HFF-Myc (cell line): ENCODE measurements at places on chromosomes 13 and 19.

GRCh38 chr19:18645035-18645511 is 8.2 kb downstream of the KLHL26 start:
- no peak for DNase-seq

DNA sequence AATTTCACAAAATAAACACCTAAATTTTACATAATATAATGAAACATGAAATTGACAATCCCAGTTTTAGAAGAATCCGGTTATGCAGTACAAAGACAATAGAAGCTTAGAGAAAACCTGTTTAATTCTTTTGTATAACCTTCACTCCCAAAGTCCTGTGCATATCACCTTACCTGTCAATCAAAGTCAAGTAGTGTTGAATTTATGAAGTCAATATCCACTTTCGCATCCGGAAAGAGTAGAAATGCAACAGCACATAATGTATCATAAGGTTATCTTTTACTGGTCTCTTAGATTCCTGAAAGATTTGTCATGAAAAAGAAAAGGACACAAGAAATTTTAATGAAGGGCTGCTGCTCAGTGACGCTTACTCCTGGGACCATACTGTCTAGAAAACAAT is 1112.6 kb downstream of the PCDH9 start:
- DNase-seq: no peak

DNA sequence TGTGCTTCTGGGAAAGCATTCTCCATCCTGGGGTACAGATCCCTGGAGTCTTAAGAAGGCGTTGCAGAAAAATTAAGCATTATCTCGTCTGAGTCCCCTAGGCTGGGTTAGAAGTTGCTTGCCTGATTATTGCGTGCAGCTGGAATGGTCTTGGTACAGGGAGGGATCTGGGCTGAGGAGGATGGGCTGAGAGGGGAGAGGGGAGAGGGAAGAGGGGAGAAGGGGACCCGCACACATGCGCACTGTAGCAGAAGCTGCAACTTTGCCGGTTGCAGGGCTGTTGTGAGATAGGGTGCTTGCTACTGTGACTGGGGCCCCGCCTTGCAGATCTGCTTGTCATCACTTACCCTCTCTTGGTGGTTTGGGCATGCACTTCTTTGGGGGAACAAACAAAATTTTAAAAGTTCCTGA is 316.8 kb downstream of the DLEU7 start:
- no peak for DNase-seq

DNA sequence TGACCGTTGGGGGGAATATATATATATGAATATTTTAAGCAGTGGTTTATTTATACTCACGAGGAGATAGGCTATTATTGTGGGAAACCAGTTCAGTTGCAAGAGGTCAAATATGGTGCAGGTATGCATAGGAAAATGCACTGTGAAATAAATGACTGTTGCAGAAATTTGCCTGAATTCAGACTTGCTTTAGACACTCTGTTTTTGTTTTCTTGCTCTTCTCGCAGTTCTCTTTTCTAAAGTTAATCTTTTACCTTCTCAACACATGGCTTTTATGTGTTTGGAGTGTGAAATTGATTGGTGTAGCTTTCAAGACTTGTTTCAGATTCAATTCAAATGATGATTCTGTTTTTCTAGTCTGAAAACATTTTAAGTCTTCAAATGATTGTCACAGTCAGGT is 109.7 kb downstream of the LRCH1 start:
- no peak for DNase-seq

DNA sequence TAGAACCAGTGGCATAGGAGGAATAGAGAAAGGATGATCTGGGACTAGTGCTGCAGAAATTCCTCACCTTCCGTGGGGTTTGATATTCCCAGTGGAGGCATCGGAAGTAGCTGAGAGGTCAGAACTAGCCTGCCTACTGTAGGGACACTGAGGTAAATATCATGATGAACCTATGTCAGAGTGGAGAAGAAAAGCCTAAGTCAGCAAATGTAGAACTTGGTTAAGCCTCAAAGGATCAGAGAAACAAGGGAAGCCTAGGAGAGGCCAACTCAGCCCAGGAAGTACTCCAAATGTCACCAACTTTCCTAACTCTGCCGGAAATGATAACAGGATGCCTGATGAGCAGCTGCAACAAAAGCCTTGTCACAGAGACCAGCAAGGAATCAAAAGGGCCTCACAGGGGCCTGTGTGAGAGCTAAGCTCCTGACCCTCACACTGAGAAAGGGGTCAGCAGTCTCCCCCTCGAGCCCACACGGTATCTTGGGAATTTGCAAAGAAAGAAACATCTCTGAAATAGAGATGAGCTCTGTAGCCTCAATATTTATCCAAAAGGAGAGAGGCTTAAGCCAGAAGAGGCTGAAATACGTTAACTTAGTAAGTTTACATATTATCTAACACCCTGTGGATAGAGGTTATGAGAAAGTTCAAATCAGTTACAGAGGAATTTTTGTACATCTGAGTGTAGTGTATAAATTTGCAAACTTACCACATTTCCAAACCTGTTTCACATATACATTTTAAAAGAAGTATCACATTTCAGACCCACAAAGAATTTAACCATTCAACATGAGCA is 1064.3 kb downstream of the DIAPH3 start:
- no peak for DNase-seq

- DNase-seq: no peak
Observed at GRCh38 chr13:99658261-99658991, 157.2 kb downstream of the TM9SF2 start.

GRCh38 chr13:113560645-113561416 is 23.7 kb upstream of the TFDP1 start:
- no peak for DNase-seq

- no peak for DNase-seq
Observed at GRCh38 chr13:113116206-113116800, 6.3 kb upstream of the F10 start.

DNA sequence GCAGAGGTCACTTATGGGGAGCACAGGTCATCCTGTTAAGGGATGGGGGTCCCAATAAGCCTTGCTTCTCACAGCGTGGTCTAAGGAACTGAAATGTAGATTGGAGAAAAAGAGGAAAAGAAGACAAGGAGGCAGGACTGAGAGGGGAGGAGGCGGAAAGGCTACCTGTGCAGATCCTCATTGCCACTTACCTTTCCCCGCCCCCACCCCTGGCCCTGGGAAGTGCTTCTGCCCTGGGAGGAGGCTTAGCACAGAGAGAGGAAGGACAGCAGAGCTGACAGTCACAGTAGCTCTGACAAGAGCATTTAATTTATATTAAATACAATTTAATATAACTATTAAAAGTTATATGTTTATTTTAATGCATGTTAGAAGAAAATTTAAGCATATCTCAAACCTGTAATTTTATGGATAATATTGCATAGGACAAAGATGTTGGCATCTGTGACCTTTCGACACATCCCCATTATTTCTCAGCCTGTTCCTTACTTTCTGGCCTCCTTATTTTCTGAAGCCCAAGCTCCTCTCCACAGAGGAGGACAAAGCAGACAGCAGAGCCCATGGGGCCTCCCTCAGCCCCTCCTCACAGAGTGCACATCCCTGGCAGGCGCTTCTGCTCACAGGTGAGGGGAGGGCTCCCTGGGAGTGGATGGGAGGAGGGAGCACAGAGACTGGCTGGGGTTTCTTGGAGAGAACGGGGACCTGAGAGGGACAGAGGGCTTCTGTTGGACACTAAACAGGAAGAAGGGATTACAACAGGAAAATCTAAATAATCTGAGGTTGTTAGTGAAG is 23.4 kb downstream of the CEACAM21 start:
- no peak for DNase-seq

GRCh38 chr13:91017669-91018053 is 329.8 kb upstream of the MIR17HG start:
- DNase-seq: no peak

DNA sequence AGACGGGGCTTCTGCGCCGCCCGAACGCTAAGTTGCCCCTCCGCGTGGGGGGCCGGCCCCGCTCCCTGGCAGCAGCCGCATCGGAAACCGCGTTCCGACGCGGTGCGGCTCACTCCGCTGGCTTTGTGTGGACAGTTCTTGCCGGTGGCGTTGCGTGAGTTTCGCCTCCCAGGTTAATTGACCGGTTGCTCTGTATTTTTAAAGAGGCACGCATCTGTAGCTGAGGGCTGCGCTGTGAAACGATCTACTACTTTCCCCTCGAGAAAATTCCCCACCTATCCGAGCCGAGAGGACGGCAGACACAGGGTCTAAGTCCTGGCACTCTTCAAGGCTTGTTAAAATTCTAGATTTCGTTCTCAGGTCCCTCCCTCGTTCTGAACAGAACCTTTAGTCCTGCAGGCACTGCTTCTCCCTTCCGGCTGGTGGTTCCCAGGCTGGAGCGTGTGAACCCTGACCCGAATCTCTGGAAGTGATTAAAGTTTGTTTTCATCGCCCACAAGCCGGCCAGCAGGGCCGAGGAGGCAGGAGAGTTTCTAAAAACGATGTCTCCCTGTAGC is 933 bp downstream of the ARHGEF7 start:
- DNase-seq: peak; percentile 85

GRCh38 chr13:76991432-76991795 is 467 bp upstream of the CLN5 start:
- no peak for DNase-seq

- no peak for DNase-seq
Observed at GRCh38 chr19:51055866-51056265, 9.0 kb downstream of the KLK13 start.

DNA sequence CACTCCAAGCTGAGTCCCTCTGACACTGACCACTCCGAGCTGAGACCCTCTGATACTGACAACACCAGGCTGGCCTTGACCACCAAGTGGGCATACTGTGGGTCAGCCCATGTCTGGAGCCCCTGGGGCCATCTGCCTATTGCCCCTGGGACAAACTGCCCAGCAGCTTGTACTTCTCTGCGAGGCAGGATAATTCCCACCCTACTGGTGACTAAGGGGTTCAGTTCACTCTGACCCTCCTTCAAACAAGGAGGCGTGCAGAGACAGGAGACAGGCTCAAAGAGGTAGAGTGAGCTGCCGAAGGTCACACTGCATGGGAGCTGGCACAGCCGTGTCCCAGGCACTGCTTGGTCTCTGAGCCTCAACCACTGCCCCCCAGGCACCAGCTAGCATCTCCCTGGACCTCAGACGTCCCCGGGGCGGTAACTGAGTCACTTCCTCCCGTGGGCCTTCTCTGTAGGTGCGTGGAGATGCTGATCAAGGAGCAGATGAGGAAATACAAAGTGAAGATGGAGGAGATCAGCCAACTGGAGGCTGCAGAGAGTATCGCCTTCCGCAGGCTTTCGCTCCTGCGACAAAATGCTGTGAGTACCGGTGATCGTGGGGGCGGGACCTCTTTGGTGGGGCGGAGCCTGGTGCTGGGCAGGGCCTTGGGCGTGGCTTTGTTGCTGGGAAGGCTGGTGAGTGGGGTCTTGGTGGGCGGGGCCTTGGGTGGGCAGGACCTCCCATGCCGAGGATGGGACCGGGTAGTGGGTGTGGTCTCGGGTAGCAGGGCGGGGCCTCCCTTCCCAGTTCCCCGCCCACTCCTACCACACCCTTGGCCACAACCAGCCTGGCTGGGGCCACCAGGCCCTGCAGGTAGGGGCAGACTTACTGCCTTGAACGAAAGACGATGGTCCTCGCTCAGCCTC is 5.8 kb upstream of the USE1 start:
- no peak for DNase-seq

DNA sequence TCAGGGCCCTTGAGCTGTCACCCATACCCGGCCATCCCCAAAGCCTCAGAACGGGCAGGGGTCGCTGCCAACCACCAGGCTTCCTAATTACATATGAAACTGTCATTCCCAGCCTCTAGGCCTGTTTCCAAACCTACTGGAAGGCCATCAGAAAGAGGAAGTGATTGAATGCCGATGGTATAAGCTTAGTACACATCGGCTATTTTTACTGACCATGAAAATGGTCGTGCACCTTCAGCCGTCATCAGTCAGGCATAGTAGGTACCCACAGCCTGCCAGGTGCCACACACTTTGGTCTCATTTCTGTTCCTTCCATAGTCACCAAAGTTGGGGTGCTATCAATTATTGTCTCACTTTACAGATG is 10.2 kb downstream of the KRI1 start:
- no peak for DNase-seq

DNA sequence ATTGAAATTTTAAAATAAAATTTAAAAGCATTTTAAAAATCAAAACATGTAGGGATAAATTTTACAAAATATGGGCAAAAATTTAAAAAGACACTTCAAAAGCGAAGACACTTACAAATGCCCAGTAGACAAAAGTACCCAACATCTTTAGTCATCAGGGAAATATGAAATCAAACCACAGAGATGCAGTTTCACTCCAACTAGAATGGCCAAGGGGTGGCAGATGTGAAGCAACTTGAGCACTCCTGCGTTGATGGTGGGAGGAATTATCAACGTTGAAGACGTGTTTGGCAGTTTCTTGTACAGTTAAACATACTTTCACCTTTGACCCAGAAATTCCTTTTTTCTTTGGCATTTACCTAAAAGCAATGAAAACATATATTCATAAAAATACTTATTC is 518.0 kb upstream of the SGCG start:
- DNase-seq: no peak

DNA sequence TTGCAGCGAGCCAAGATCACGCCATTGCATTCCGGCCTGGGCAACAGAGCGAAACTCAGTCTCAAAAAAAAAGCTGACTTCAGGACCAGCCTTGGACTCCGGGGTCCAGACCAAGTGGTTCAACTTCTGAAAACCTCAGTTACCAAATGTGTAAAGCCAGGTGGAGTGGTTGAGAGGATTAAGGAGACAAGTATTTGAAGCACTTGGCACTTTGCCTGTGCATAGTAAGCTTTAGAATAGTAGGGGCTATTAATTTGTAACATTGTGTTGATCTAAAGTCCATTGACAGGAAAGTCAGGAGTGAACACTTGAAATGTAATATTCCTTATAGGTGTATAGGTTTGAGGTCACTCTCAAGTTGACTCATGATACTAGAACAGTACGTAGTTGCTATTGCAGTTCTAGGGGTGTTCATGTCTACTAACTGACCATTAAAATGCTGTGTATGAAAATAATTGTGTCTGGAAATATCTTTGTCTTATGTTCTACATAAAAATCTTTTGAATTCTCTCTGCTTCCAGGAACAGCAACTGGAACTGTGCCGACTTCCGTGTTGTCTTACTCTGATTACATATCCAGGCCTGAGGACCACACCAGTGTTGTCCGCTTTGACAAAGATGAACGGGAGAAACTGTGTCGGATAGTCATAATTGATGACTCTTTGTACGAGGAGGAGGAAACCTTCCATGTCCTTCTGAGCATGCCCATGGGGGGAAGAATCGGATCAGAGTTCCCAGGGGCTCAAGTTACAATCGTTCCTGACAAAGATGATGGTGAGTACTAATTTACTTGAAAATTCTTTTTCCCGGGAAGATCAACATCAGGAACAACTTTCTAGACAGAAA is 97.4 kb downstream of the FREM2 start:
- no peak for DNase-seq

- DNase-seq: no peak
Observed at GRCh38 chr13:40496035-40496810, 170.2 kb downstream of the FOXO1 start.
